ENCODE measurements at places on chromosomes 3 and 15.

DNA sequence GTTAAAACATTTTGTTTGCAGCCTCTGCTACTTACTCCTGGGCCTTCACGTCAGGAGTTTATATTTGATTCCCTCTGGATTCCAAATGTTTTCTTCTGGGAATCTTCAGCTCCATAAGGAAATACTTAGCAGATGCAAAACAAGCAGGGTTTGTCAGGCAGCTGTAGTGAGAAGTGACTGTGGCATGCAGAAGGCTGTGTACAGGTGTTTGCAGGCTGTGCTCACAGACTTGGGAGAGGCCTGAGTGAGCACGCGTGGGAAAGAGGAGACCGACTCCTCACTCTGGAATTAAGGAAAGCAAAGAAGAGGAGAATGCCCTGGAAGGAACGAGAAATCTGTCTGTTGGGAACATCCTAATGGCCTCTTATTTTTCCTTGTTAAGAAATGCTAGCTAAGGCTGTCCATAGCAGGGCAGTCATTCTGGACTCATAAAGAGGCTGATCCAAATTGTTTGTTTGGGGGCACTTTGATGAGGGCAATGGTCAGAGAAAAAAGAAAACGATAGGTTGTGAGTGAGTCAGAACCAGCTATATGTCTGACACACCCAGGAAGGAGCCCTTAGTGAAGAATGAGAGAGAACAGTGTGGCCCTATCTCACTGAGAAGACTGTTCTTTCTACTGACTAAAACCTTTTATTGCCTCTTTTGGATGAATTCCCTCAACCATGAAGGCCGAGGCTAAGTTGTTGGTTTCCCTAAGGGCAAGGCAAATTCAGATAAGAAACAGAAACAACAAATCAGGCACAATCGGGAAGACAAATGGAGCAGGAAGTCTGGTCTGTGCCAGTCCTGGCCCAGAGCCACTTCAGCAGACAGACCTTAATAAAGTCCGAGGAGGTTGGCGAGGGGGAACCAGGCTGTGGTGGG is 82.6 kb downstream of the TGFBR2 start:
- DNase-seq: no peak

GRCh38 chr3:36696799-36697198 is 67.6 kb downstream of the DCLK3 start:
- no peak for DNase-seq

DNA sequence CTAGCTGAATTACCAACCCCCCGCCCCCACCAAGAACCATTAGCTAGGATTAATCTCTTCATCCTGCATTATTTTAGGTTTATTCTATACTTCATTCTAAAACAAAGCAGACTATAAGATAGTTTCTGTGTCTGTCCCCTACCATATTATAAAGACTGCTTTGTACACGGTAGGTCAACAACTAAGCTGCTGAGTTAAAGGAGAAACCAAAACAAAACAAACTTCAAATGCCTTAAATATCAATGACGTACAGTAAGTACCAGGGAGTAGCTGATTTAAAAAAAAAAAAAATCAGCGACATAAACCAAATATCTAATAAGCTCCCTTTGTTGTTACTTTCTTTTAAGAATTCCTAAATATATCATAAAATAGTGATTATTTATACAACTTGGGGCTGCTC is 7.8 kb upstream of the VGLL4 start:
- DNase-seq: no peak

- DNase-seq: no peak
Measured at GRCh38 chr15:63905558-63906265, 72.0 kb upstream of the HERC1 start.

DNA sequence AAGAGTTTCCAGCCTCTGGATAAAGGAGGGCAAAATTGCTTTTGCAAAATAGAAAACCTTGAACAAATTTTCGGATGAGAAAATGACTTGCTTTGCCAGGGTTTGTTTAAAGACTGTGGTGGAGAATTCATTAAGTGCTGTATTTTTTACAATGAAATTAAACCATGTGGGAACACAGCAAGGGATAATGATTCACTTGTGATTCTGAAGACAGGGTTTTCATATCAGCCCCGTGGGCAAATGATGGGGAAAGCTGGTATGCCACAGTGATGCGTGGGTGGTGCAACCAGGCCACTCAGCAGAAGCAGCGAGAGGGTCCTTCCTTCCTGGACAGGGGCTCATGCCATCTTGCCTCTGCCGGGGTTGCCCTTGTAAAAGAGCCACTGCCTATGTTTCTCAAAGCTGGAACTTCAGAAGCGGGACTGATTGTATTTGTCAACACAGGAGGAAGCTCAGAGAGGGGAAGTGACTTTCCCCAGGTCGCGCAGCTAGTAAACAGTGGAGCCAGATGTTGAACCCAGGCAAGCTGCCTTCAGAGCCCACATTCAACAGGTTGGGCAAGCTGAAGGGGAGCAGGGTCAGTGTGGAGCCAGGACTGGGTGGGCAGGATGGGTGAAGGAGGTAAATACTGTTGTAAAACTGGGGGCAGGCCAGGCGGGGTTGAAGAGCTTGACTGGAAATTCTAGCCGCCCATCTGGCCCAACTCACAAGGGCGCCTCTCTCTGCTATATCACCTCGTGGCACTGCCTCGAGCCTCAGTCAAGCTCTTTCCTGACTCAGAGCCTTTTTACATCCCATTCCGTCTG is 79.1 kb downstream of the TOP2B start:
- no peak for DNase-seq

GRCh38 chr3:144457758-144458157 is 486.1 kb downstream of the DIPK2A start:
- no peak for DNase-seq

GRCh38 chr3:100915706-100916495 is 77.3 kb downstream of the ABI3BP start:
- no peak for DNase-seq

DNA sequence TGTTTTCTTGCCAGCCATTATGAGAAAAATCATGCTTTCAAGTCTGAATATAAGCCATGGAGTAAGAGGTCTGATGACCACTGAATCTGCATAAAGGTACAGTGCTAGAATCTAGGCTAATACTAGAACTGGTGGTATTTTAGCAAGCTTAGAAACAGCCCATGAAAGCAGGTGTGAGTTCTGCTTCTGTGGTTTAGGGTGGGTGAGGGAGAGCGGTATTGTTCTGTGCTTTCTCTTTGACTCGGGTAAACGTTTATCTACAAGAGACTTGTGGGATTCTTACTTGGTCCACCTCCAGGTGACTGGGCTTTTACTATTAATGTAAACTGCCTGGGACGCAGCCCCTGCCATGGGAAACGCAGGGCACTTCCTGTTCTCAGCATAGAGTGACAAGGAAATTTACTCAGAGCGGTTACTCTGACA is 55.2 kb downstream of the PGPEP1L start:
- DNase-seq: no peak

DNA sequence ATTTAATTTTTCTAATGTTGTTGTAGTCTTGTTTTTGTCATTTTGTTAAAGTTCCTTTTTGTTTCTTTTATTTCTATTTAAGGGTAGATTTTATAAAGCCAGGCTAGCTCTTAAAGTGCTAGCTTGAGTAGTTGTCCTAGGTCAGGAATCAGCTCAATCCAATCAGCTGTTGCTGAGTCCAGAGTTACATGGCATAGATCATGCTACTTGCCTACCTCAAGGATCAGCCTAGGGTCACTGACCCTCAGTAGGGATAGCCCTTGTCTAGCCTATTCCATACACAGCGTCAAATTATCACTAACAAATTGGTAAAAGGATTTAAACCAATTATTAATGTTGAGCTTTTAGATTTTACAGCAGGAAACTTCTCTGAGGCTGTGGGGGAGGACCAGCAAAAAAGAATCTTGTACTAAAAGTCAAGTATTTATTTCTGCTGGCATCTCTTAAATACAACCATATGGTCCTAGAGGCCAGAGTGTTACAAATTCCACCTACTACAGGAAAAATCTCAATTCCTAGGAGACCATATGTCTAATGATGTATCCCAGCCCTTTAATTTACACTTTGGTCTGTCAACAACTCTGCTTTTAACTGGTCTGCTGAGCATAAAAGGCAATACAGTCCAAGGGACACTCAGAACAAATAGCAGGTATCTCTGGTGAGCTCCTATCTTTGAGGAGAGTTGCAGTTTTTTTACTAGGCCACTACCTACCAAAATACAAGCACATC is 138.3 kb upstream of the PTPRG start:
- no peak for DNase-seq

GRCh38 chr3:68103811-68104210 is 449.4 kb upstream of the SUCLG2 start:
- DNase-seq: no peak

- DNase-seq: peak; percentile 59
Measured at GRCh38 chr15:33098094-33099058, 96.1 kb downstream of the FMN1 start.

GRCh38 chr3:52429779-52430415 is 15.0 kb downstream of the SEMA3G start:
- DNase-seq: no peak

- DNase-seq: no peak
Measured at GRCh38 chr15:98397419-98397818, 250.9 kb upstream of the IGF1R start.

DNA sequence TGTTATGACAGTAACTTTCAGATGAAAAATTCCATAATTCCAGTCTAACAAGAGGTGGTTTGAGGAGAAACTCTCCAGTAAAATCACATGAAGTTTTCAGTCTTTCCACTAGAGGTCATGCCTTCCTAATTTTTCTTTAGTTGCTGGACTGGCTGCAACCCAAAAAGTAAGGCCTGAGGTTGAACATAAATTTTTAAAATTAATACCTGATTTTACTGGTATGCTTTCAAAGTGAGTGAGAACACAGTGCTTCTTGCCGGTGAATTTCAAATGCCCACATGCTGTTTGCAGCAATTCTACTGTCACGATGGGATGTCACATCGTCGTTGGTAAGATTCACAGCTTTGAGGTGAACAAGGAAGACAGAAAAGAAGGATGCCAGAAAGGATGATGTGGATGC is 89.0 kb upstream of the FGF12 start:
- no peak for DNase-seq

GRCh38 chr3:66383998-66384745 is 116.7 kb downstream of the LRIG1 start:
- no peak for DNase-seq

DNA sequence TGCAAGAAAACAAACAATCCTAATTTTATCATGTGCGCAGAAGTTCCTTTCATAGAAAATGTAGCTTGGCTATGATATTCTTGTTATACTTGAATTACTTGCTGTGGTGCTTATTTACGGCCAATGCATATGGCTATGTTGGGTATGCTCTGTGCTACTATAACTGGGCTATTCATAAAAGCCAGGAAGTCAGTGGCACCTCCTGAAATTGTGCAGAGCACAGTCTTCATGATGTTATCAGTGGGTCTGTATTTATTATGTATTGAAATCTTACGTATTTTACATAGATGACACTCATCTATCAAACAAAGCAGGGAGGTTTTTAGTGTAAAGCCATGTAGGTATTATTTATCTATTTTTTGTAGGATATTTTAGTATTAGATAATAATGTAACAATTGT is 196.5 kb upstream of the NAALADL2 start:
- DNase-seq: no peak

GRCh38 chr3:190718671-190719070 is 143.8 kb downstream of the GMNC start:
- peak; percentile 74 for DNase-seq

DNA sequence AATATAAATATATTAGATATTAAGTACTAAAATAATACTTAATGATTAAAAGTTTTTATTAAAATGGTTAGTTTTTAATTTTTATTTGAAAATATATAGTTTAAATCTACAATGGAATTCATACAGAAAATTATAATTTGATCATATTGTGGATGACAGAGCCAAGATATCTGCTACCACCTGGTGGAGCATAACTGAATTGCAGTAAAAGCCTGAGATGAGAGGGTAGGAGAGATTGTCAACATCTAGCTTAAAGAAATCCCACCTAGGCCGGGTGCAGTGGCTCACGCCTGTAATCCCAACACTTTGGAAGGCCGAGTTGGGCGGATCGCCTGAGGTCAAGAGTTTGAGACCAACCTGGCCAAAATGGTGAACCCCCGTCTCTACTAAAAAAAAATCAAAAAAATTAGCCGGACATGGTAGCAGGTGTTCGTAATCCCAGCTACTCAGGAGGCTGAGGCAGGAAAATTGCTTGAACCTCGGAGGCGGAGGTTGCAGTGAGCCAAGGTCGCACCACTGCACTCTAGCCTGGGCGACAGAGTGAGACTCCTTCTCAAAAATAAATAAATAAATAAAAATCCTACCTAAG is 25.1 kb upstream of the CSTA start:
- DNase-seq: no peak

- no peak for DNase-seq
Measured at GRCh38 chr3:138220242-138220641, 33.1 kb downstream of the ARMC8 start.

DNA sequence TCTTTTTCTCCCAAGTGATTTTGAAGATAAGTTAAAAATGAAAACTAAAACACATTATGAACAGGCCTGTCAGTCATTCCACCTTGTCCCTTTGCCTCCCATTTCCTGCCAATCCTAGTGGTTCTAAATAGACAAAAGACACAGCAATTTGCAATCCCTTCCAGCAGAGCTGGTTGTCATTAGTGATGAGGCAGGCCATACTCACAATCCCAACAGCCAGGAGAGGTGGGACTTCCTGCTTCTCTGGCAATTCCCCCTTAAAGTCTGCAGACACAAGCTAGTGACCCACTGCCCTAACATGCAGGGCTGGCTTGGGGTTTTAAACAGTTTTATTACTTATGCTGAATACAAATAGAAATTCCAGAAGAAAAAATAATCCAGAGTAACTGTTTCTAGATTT is 38.4 kb upstream of the RBP1 start:
- no peak for DNase-seq

DNA sequence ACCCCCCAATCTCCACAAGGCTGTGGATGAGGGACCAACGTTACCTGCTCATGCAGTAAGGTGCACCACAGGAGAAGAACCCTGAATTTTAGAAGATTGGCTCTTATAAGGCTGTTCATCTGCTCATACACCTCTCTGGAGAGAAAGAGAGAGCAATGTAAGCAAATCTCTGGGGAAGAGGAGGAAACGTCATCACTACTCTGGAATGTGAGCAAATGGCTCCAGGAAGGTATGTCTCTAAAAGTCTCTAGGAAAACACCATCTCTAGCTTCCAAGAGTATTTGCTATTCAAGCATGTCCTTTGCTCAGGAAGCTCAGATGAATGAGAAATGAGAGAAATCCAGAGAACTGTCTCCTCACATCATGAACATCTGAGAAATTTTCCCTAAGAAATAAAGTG is 235.4 kb downstream of the TBL1XR1 start:
- DNase-seq: no peak

DNA sequence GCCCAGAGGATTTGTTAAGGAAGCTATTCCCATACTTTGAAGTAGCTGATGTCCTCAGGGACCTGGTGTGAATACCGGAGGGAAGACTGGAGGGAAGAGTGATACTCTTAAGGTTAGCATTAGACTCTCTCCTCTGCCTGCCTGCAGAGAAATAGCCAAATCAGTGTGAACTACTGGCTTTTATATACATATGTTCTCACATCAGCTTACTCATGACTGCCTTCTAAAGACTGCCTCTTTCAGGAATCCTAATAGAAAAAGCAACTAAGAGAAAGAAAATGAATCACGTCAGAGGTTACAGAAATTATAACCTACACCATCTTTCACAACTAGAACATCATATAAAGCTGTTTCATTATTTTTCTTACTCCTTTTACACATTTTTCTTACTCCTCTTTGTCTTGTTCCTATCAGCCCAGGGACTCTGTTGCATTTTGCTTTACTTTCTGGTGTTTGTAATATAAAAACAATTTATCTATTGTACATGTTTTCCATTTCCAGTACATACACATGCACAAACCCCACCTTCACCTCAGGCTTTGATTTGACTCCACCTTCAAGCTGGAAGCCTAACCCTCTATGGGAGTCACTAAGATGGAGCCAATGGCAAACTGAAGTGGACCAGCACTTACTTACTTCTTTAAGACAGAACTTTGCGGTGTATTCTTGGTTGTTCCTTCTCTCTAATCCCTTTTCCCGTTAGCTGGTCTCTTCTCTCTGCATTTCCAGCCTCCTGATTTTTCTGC is 257.7 kb upstream of the UBE2E1 start:
- no peak for DNase-seq

Data from AG04449 (cell line).